ENCODE measurements at places on chromosomes 12 and 14.

GRCh38 chr12:15875863-15876262 is 6.3 kb upstream of the STRAP start:
- no peak for DNase-seq

- no peak for DNase-seq
Measured at GRCh38 chr12:26116829-26117715, 7.8 kb downstream of the BHLHE41 start.

GRCh38 chr12:26749781-26750180 is 83.2 kb downstream of the ITPR2 start:
- DNase-seq, result no peak

DNA sequence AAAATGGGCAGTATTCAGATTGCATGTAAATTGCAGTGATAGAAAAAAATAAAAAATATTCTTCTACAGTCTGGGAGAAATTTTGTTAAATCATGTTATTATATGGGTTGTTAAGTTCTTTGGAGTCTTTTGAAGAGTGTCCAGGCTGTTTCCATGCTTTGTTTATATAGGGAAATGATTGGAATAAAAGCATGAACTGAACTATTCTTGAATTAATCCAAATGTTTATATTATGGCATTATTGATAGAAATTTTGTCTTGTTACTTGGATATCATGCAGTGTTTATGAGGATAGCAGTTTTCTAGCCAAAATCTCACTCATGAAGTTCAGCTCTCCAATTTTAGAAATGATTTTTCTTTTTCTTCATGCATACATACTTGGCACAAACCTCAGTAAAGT is 108.2 kb upstream of the NAV3 start:
- no peak for DNase-seq

GRCh38 chr14:85564841-85565527 is 35.0 kb downstream of the FLRT2 start:
- no peak for DNase-seq

DNA sequence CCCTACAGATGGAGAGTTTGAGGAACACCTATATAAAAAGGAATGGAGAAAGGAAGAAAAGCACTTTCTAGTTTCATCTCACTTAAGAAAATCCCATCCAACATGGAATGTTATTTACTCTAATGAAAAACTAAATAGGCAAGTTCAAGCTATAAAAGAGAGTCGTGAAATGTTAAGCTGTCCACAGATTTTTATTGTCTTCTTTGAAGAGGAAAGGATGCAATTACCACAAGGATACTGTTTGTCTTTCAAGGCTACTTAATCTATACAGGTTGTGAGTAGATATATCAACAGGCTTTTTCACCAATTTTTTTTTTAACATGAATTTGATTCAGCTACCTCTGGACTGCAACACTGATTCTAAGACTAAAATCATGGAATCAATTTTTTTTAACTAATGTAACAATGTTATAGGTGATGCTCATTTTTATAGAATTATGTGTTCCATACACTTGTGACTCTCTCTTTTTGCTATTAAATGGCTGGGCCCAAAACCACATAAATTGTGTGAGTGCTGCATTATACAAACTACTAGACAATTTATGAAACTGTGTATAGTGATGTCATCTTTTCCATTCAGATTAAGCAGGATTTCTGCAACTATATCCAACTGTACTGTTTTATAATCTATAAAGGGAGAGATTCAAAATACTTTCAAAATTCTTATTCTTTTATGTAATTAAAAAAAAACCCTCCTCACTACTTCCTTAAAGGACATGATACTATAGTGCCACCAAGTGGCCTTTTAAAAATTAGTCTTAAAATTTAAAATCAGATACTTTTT is 26.8 kb upstream of the BMAL2 start:
- DNase-seq, result peak; percentile 34

DNA sequence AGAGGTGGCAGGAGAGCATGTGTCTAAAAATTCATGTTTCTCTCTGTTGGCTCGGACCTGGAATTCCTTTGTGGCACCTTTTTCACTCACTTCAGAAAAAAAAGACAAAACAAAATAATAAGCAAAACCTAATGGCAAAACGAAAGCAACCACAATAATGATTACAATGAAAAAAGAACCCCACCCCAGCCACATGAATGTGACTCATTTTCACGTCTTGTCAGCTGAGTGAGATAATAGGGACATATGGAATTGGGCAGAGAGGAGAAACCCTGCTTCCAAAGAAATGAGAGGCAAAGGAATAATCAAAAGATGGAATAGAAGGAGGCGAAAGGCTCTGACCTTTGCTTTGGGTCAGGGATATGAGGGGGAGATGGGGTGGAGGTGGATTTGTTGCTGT is 143.4 kb downstream of the SLC8A3 start:
- DNase-seq, result no peak

- DNase-seq, result no peak
Measured at GRCh38 chr12:92503971-92504593, 198.7 kb upstream of the PLEKHG7 start.

- no peak for DNase-seq
Measured at GRCh38 chr12:100337727-100338126, 19.1 kb upstream of the SLC17A8 start.

- DNase-seq, result no peak
Measured at GRCh38 chr12:9741726-9742125, 8.8 kb upstream of the CLECL1 start.

DNA sequence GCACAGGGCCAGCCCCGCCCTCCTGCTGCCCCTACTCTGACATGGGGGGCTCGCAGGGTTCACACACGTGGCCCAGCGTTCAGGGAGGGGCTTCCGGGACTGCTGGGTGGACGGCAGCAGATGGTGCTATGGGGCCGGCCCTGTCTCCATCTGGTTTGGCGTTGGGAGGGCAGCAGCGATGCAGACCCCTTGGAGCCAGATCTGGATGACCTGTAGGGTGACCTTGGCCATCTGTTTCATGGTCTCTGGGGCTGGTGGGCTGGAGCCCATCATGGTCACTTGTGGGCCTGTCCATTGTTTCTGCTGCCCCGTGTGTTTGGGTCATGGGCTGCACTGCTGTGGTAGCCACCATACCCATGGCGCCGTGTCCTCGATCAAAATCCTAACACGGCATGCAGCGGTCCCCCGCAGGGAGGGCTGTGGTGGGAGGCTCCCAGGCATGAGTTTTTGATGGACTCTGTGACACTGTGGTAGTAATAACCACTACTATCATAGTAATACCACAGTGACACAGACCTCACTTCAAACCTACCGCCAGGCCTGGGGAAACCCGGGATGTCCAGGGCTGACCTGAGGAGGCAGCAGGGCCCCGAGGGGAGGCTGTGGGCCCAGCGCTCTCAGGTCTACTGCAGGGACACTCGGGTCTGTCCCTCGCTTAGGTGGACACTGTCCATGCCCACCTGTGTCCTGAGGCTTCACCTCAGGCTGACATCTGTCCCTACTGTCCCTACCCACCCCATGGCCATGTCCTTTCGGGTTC is 359.4 kb downstream of the TMEM121 start:
- no peak for DNase-seq

GRCh38 chr14:69683971-69684370 is 72.6 kb downstream of the SUSD6 start:
- DNase-seq, result no peak

DNA sequence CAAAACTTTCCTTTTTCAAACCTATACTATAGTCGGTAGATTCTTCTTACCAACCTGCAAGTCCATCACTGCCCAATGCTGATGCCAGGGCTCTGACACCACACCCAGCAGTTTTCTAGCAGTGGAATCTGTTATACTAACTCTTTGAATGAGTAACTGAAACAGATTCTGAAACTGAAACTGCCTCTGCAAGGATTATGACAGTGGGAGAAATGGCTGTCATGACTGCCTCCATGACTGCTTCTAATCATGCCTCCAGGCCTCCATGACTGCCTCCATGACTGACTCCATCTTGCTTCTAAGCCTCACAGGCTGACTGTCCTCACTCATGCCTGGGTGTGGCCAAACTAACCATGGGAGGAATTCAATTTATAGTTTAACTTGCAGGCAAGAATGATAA is 29.4 kb upstream of the OXA1L start:
- no peak for DNase-seq

DNA sequence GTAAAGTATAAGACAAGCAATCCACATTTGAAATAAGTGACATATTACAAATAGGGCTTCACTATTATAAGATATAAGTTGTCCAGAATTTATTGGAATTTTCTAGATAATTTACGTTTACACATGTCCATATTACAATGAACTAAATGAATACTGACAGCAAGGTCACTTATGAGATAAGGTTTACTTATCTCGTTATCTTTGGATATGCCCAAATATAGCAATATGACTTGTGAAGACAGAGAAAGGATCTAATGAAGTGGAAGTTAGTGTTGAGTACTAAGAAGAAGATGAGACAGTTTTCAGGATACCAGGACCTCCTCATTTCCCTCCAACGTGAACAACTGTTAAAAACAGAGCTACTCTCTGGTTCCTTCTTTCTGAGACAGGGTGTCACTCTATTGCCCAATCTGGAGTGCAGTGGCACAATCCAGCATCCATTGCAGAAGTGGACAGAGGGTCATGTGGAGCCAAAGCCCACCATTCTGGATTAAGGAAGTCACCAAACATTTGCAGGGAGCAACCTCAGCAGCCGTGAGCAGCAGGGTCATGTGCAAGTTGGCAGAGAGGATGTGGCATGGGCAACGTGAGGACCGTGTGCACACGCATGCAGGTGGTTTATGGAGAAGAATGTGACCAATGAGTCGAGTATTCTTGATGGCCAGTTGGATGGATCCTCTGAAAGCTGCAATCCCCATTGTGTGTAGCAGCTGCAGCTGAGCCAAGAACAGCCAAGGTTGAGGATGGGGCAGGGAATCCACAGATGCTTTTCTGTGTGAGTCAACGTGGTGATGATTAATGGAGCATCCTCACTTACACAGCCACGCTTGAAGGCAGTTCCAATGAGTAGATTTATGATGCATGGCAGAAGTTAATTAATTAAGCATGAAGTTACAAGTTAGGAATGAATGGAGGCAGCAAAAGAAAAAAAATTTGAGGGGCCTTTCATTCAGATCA is 111.0 kb downstream of the BICD1 start:
- DNase-seq, result no peak

GRCh38 chr12:22180705-22181104 is 134.7 kb downstream of the CMAS start:
- DNase-seq, result no peak

- DNase-seq, result no peak
Measured at GRCh38 chr14:92577321-92577742, 63.8 kb downstream of the RIN3 start.
